ENCODE measurements at places on chromosomes 7 and 10.
A peak's percentile ranks its signal among the peaks of the same experiment; 100 is the strongest.

- DNase-seq: no peak
These were observed 8.1 kb downstream of the CYP26A1 start for GRCh38 chr10:93081834-93082233.

- no peak for DNase-seq
These were observed 34.7 kb downstream of the GRIFIN start for GRCh38 chr7:2441430-2442058.

DNA sequence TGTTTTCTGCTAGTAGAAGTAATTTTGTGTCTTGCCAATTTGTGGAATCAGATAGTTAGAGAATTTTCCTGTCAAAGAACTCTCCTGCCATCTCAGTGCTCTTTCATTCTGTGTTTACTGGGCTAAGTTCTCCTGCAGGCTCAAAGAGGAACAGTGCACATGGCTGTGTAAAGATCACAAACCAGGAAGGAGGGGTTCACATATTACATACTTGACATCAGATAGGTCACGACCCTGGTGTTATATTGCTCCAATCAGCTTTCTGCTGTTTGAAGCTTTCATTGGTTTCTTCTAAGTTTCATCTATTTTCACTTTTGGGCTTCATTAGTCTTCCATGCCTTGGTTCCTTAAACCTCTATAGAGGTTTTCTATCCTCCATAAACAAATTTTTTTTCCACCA lies 13.5 kb upstream of the ELMO1 start:
- no peak for DNase-seq

DNA sequence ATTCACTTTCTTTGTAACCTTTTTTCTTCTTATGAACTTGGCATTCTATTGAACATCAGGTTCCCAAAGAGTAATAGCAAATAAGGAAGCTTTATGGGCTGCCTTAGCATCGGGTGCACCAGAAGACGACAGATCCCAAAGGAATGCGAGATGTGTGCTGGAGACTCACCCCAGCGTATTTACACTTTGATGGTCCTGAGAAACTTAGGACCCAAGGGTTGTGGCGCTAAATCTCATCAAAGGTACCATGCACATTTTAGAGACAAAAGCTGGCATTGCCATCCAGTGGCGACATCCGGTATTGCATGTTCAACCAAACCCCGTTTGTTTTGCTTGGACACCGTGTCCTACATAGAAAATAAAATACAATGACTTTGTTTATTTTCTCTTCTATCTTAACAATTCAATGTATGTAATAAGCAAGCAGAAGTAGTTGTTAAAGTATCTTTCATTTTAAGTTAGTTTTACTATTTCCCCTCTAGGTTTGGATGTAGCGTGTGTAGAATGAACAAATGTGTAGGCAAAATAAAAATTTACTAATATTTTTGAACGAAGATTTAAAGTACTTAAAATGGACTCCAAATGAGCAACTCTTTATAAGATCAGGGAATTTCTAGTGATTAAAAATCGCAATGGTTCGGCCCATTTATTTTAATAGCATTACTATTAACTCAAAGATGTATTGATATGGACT lies 1154.8 kb downstream of the GATA3 start:
- peak; percentile 50 for DNase-seq

GRCh38 chr7:473870-474604 lies 45.6 kb downstream of the PDGFA start:
- no peak for DNase-seq

- peak; percentile 49 for DNase-seq
These were observed 707 bp upstream of the GHITM start for GRCh38 chr10:84138478-84139125.
